NCI-H1417 (cell line): ENCODE measurements at places on chromosomes 13 and 19.

DNA sequence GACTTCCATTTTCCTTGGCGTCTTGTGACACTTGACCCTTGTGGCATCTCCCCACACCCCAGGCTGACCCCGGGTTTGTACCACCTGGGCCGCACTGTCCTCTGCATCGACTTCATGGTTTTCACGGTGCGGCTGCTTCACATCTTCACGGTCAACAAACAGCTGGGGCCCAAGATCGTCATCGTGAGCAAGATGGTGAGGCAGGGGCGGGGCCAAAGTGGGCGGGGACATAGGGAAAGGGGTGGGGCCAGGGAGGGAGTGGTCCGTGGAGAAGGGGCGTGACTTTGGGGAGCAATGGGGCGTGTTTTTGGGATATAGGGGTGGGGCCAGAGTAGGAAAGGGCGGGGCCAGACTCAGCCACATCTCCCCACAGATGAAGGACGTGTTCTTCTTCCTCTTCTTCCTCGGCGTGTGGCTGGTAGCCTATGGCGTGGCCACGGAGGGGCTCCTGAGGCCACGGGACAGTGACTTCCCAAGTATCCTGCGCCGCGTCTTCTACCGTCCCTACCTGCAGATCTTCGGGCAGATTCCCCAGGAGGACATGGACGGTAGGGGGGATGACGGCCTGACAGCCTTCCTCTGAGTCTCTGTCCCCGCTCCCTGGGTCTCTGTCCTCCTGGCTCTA is 42.8 kb downstream of the TRPM4 start:
- no peak for DNase-seq

DNA sequence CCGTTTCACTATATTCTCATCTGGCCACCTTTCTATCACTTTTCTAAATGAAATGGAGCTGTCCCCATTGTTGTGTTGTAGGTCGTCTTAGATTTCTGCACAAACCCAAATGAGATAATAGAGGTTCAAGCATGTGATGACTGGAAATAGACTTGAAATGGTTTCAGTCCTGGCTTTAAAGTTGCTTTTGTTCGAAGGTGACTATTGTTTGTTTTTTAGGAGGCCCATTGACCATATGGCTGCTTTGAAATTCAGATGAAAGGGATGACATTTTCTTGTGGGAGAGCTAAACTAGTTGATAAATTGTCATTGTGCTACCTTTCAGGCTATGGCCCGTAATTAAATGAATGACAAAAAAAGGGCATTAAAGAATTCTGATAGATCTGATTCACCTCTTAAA is 583.7 kb downstream of the GPC6 start:
- DNase-seq, result no peak

DNA sequence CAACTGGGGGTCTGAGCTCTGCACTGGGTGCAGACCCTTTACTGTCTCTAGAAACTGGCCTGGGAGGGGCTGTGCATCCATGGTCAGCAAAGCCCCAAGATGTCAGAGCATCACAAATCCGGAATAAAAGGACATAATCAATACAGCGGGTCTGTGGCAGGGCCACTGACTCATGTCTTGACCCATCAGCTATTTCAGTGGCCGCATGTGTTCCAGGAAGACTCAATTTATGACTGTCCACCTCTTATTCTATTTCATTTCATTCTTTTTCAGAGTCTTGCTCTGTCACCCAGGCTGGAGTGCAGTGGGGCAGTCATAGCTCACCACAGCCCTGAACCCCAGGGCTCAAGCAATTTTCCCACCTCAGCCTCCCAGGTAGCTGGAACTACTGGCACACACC is 53.2 kb downstream of the PEX11G start:
- no peak for DNase-seq

- DNase-seq, result no peak
These were observed 156.9 kb downstream of the DLEU7 start for GRCh38 chr13:50686551-50686950.

DNA sequence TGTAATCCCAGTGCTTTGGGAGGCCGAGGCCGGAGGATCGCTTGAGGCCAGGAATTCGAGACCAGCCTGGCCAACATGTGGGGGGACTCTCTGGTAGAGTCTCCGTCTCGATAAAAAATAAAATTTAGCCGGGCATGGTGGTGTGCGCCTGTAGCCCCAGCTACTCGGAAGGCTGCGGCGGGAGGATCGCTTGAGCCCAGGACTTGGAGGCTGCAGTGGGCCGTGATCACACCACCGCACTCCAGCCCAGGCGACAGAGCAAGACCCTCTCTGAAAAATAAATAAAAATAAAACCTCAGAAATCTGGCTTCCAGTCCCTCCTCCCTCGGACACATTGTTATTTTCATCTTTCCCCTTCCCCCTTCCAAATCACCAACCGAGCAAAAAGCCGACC is 332 bp downstream of the IRGQ start:
- no peak for DNase-seq

- DNase-seq, result no peak
These were observed 15.8 kb upstream of the SPRYD7 start for GRCh38 chr13:49951754-49952535.

- no peak for DNase-seq
These were observed 4.9 kb upstream of the PALM start for GRCh38 chr19:703651-704446.

- DNase-seq, result no peak
These were observed 7.0 kb upstream of the MAP2K2 start for GRCh38 chr19:4130744-4131438.

DNA sequence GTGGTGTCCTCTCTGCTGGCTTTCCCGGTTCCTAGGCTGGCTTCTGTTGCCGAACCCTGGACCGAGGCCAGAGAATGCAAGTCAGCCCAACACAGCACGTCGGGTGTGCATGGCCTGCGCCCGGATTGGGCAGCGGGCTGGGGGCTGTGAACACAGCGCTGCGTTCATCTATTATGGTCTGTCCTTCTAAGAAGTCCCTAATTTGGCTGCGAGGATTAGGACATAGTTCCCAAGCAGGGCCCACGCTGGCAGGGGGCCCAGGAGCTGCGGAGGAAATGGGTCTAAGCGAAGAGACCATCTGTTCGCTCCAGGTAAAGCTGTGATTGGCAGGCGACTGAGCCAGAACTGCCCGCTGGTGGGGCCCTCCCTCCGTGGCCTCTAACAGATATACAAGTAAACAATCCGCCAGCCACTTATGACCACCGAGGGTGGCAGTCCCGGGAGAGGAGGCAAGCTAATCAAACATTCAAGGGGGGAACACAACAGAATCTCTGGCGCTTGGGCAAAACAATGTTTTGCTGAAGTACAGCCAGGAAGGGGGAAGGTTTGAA is 6.0 kb downstream of the SYCE2 start:
- peak; percentile 97 for DNase-seq

- peak; percentile 27 for DNase-seq
These were observed 16.9 kb downstream of the ZNF296 start for GRCh38 chr19:45059258-45059965.

GRCh38 chr13:30037306-30037705 is 186.9 kb upstream of the UBL3 start:
- no peak for DNase-seq

GRCh38 chr13:42388326-42388725 is 116.4 kb downstream of the AKAP11 start:
- DNase-seq, result no peak

DNA sequence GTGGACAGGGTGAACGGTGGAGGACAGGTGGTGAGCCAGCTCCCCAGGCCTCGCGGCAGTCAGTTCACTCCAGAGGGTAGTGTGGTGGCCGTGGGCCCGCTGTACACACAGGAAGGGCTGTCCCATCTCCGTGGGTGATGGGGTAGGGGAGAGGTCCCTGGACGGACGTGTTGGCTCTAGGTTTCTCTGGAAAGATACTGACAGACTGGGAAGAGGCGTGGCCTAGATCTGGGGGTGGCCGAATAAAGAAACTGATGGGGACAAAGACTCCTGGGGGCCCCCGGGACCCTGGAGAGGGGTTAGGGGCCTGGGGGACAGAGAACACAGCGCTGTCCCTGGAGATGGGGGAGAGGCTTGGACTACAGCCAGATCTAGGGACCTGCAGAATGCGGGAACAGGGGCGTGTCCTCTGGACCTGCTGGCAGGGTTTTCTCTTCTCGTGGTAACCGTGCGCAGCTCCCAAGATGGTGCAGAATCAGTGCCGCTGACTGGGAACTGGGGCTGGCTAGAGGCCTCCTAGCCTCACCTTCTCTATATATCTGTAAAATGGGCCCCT is 4.0 kb upstream of the PRAM1 start:
- DNase-seq, result no peak

GRCh38 chr13:68597641-68598040 is 1367.5 kb upstream of the PCDH9 start:
- DNase-seq, result peak; percentile 19

GRCh38 chr19:1011831-1012333 is 9.0 kb downstream of the TMEM259 start:
- no peak for DNase-seq

DNA sequence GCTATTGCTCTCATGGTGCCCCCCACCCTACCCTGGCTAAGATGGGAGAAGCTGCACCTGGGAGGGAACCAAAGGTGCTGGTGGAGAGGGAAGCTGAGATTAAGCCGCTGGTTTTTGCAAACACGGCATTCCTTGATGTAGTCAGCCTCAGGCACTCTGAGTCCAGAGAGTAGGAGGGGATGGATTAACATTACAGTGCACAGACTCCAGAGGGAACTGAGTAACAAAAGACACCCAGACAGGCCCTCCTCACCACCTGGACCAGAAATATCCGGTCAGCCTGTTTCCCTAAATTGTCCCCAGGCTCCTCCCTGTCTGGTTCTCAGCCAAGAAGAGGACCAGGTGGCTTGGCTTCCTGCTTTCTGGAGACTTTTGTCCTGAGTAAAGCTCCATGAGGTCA is 28.9 kb upstream of the PABPC3 start:
- peak; percentile 20 for DNase-seq

GRCh38 chr13:32201809-32202208 is 113.4 kb downstream of the ZAR1L start:
- DNase-seq, result no peak

GRCh38 chr13:42049454-42049813 is 986 bp downstream of the DGKH start:
- no peak for DNase-seq

DNA sequence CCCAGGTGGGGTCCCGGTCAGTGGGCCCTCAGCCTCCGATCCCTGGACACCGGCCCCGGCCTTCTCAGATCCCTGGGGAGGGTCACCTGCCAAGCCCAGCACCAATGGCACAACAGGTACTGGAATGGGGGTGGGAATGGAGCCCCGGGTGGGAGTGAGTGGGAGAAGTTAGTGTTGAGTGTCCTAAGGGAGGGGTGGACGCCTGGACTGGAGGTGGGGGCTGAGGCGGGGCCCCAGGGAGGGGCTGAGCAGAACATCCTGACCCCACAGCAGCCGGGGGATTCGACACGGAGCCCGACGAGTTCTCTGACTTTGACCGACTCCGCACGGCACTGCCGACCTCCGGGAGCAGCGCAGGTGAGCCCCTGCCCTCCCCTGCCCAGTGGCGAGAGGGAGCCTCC is 17.7 kb downstream of the EPN1 start:
- DNase-seq, result no peak

DNA sequence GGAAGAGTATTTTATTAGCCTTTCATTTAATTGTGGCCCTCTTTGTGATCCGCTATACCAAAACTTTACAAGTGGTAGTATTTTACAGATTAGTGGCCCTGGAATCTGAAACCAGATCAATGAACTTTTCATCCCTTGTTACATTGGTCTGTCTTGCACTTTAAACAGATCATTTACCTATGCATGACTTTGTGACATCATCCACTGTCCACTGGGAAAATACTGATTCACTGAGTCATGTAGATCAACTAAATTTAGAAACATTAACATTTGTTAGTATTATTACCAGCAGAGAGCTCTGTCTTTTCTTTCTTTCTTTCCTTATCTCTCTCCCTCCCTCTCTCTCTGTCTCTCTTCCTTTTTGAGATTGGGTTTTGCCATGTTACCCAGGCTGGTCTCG is 17.5 kb downstream of the PCDH8 start:
- DNase-seq, result no peak

GRCh38 chr13:41315443-41316047 is 4.5 kb downstream of the NAA16 start:
- DNase-seq, result no peak

DNA sequence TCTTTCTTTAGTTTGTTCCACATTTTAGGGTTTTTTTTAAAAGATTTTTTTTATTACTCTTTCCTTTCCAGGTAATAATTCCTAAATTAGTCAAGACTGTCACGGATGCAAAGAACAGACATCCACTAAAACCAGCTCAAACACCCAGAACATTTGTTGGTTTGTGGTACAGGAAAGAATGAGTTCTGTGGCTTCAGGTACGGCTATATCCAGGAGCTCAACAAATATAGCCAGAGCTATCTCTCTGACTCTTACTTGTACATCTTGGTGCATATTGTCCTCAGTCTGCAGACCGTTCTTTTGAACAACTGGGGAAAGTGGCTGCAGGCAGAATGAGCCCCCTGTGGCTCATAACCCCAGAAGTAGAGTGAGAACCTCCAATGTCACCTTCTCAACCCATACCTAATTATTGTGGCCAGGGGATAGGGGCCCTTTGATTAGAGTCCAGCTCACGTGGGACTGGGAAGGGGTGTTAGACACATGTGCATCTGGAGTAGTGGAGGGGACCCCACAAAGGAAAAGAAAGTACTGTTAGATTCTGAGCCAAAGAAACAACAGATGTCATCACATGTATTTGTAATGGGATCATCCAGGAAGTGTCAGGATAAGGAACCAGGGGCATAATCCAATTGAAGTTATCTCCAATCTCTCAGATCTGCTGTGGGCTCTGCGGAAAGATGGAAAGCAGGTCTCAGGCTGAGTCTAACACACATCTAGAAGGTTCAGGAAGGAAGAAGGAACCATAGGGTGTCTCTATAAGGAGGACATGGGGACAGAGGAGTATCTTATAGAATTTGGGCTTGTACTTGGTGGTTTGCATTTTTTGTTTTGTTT is 1.9 kb upstream of the ZNF358 start:
- DNase-seq, result no peak

DNA sequence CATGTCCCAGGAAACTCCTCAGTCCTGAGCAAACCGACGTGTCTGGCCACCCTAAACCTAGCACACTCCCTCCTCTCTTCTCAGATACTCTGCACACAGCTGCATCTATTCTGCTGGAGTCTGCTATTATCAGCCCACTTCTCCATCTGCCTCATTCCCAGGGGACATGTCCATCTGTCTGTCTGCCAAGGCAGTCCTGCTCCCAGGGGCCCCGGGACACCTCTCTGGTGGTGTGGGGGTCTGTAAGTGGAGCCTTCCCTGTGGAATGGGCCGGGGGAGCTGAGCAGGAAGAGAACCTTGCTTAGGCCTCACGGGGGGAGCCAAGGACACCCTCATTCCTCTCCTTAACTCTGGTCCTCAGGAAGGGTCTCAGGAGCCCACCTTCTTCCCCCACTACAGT is 72.7 kb downstream of the ERICH6B start:
- DNase-seq, result no peak

GRCh38 chr13:95457294-95457693 is 95.2 kb upstream of the CLDN10 start:
- no peak for DNase-seq

GRCh38 chr13:80441968-80442367 is 101.0 kb upstream of the SPRY2 start:
- no peak for DNase-seq

GRCh38 chr13:45479661-45480060 is 14.9 kb downstream of the COG3 start:
- no peak for DNase-seq

GRCh38 chr13:50079655-50080202 is 64.5 kb downstream of the KCNRG start:
- no peak for DNase-seq

GRCh38 chr13:65977525-65977924 is 1252.6 kb downstream of the PCDH9 start:
- no peak for DNase-seq
